ENCODE measurements at places on chromosomes 12 and 14.

GRCh38 chr14:69648480-69649451 lies 37.4 kb downstream of the SUSD6 start:
- no peak for DNase-seq

- peak; percentile 28 for DNase-seq
Observed at GRCh38 chr12:124497039-124497438, 70.4 kb downstream of the NCOR2 start.

GRCh38 chr12:57552835-57553313 lies 3.0 kb downstream of the KIF5A start:
- no peak for DNase-seq

DNA sequence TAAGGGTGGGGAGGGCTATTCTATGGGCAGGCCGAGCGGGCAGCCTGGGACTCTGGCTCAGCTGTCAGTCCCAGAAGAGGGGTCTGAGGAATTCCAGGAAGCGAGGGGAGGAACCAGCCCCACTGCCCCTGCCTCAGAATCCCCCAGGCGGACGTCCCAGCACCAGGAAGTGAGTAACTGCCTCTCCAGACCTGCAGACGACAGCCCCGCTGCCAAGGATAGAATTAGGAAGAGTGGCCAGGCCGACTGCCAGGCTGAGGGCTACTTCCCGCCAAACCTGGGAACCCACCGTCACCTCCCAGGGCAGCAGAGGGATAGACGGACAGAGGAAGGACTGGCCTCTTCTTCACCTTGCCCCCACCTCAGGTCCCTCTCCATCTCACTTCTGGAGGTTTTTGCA lies 6.7 kb upstream of the BDKRB2 start:
- no peak for DNase-seq

GRCh38 chr12:130423991-130424857 lies 86.5 kb downstream of the PIWIL1 start:
- DNase-seq = no peak

GRCh38 chr12:49557917-49558215 lies 10.1 kb downstream of the MCRS1 start:
- DNase-seq = no peak
